Cerebellum (tissue), 4 donors: ENCODE measurements at places on chromosomes 6 and 20. TPM values are rescaled to one million over a fixed set of nuclear protein-coding genes. Genes with fewer than 3 reads are reported as not detected.

MOG gene
- 0.18 TPM for total RNA-seq

- no peak for DNase-seq
Observed at GRCh38 chr6:101069191-101069795, 188.2 kb upstream of the ASCC3 start.

GRCh38 chr6:34358389-34358905, 34.0 kb downstream of the NUDT3 start:
- DNase-seq, result peak; percentile 46

- no peak for DNase-seq
Observed at GRCh38 chr20:53037621-53038020, 65.5 kb downstream of the TSHZ2 start.

- peak; percentile 69 for DNase-seq
Observed at GRCh38 chr20:62979876-62980373, 26.8 kb downstream of the BHLHE23 start.

- no peak for DNase-seq
Observed at GRCh38 chr6:69179681-69180080, 544.6 kb downstream of the ADGRB3 start.
